H7 (cell line): ENCODE measurements at places on chromosomes 1 and 21. TPM values are rescaled to one million over a fixed set of nuclear protein-coding genes. Genes with fewer than 3 reads are reported as not detected.

GRCh38 chr1:230828421-230828820 lies 39.9 kb downstream of the C1orf198 start:
- no peak for DNase-seq

- DNase-seq: no peak
These were observed 207.4 kb downstream of the GABPA start for GRCh38 chr21:25942135-25942534.

DNA sequence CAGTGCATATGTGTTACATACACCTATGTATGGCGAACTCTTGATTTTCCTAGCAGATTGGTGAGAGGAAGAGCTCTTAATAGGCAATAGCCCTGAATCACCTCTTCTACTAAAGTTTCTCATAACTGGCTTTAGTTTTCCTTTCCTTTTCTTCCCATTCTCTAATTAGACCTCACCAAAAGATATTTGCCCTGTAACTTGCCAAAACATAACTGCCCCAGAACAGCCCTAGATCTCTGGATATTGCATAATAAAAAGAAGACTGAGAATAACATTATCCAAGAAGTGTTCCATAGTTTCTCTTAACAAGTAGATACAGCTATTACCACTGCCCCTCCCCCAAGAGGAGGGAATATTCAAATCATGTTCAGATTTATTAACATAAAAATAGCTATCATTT lies 16.3 kb downstream of the SGIP1 start:
- no peak for DNase-seq

LMX1A gene
- total RNA-seq: 0.59 and 1.5 TPM in 2 replicates

DNA sequence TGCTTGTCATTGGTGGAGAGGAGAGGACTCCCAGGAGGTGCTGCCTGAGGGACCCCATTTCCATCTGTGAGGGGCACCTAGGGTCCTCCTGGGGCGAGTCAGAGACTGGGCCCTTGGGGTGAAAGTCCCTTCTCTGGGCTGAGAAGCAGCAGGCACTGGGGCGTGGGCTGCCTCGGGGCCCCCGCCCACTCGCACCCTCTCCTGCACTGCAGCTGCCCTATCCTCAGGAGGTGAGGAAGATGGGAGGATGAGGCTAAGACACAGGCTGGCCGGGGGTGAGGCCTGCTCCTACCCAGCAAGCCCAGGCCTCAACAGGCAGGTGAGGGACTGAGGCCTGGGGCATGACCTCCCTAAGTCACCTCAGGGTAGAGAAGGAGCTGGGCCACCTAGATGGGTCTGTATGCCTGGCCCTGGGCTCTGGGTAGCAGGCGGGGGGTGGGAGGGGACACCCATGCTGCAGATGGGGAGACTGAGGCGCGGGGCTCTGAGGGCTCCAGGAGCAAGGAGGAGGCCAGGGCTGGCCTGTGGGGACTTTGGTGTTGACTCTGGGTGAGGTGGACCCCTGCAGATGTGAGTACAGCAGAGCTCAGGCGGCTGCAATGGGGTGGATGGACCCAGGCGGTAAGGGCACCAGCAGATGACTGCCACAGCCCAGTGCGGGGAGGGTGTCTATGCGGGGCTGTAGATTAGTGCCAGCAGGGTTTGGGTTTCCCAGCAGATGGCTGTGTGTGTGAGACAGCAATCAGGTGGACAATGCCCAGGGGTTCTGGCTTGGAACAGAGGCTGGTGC lies 10.4 kb upstream of the ZNF669 start:
- no peak for DNase-seq

DNA sequence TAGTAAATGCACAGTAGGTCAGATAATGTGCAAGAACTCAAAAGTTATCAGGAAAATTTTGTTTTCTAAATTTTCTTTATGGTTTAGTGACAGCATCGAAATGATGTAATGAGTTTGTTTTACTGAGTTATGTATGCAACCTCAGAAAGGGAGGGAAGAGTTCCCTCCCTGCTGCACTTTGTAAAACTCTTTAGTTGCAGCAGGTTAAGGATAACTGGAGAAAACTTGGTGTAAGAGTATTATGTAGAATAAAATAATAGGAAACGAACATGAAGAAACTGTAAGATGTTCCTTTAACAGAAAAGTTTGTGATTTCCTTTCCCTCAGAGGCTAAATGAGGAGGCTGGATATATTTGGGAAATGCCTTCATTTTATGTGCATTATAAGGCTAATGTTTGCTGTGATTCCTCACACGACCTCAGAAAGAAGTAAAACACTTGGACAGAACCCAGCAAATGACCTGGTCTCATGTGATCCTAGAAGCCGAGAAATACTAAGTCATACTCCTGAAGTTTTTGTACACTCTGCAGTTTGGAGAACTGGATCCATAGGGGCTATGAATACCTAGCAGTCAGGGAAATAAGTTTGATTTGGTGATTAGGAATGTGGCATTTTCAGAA lies 35.4 kb downstream of the ADGRL2 start:
- no peak for DNase-seq

GRCh38 chr1:24926563-24927249 lies 3.4 kb downstream of the RUNX3 start:
- DNase-seq: peak; percentile 76

DNA sequence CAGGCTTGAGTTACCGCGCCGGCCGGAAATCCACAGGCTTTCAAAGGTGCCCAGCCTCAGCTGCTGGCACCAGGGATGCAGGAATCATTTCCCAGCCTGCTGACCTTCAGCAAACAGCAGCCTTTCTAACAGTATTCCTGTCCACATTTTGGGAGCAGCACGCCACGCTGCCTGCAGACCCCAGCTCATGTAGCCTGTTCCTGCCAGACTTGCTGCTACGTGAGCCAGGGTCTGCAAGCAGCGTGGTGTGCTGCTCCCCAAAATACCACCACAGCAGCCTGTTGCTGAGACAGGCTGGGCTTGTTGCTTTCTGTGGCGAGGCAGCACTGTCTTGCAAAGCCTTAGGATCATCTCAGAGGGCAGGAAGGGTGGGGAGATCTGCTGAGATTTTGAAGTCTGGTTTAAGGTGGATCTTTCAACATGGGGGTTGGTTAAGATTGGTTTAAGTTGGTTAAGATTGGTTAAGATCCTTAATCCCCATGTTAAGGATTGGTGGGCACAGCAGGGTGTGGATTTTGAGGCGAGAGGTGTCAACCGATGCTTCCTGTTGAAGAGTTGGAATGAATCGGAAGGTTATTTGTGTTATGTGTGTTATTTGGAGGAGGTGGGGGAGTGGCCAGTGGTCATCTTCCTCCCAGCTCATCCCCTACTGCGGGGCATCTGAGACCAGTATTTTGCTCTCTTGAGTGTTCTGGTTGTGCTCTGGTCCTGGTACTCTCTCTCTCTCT lies 12.9 kb downstream of the FAAH start:
- peak; percentile 70 for DNase-seq

RIPK4 gene
- total RNA-seq: 10.5 and 11.7 TPM in 2 replicates

- no peak for DNase-seq
These were observed 36.5 kb upstream of the SRRM1 start for GRCh38 chr1:24606621-24607020.

RAP1GAP gene
- 9.4 and 10.1 TPM in 2 replicates for total RNA-seq

DNA sequence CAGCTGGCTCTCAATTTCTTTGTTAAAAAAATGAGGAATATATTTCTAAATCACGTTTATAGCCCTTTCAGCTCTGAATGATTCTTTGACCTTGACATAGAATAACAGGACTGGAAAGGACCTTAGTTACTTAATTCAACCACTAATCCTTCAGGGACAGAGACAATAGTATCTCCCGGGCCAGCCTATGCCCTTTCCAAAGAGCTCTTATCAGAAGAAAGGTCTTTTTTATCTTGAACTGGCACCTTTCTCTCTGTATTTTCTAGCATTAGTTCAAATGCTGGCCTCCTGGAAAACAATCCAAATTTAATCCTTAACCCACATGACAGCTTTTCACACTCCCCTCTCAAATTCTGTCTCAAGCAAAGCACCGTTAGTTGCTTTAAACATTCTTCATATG lies 44.8 kb upstream of the FBXO28 start:
- DNase-seq: no peak

GRCh38 chr1:22613951-22614350 lies 22.5 kb upstream of the C1QA start:
- DNase-seq: no peak

NEK2 gene
- 58.3 and 82.0 TPM in 2 replicates for total RNA-seq
